Amniotic epithelial cell (primary cell): ENCODE measurements at places on chromosomes 4 and X.

GRCh38 chrX:68822641-68823410 is 6.0 kb upstream of the EFNB1 start:
- peak; percentile 32 for DNase-seq

- DNase-seq = no peak
Observed at GRCh38 chrX:150229030-150229429, 134.1 kb upstream of the MAMLD1 start.

DNA sequence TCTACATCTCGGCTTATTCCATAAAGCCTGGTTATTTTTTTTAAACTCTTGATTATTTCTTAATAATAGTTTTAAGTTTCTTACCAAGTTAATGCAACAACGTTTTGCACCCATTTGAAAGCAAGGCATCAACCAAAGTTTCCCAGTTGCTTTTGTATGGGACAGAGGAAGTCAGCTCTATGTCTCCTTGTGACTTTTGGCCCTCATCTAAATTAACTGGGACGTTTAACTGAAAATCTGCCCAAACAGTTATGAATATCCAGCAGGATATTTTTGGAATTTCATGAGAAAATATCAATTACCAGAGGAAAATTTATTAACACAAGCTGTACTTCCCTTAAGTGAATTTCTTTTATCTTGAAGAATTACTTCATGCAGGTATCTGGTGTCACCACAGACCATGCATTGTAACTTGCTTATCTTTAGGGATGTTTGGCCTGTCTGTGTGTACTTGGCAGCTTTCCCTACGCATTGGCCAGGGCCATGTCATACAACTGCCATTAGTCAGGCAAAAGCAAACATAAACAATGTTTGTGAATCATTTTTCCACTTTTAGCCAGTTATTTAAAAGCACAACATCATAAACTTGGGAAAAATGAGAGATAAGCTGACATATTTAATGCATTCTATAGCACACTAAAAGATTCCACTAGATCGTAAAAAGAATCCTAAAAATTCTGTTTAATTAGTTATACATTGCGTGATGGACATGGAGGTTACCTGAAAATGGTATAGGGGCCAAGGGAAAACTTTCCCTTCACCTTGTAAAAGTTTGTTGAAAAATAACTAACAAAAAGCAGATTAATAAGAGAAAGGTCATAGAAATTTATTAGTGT is 101.4 kb upstream of the PDE5A start:
- peak; percentile 91 for DNase-seq

GRCh38 chr4:22512306-22512705 is 3.6 kb downstream of the ADGRA3 start:
- no peak for DNase-seq
